GM23338 (cell line): ENCODE measurements at places on chromosomes 7 and 10. TPM values are rescaled to one million over a fixed set of nuclear protein-coding genes. Genes with fewer than 3 reads are reported as not detected.

Gene TDRD1
- total RNA-seq, result 1.5 and 1.7 TPM in 2 replicates

Gene OR13A1
- 0.12 TPM in 1 of 2 replicates, not detected in the other for total RNA-seq

Gene LIPJ
- total RNA-seq, result 0.04 and 0.14 TPM in 2 replicates

Gene SLC13A1
- not detected in 2 replicates for total RNA-seq

Gene PGAM2
- 0.78 and 2.9 TPM in 2 replicates for total RNA-seq

Gene VSIR
- 0.04 and 0.10 TPM in 2 replicates for total RNA-seq

Gene MYL10
- not detected in 2 replicates for total RNA-seq

Gene PIK3CG
- total RNA-seq, result not detected in 2 replicates

Gene ABCF2
- total RNA-seq, result 47.9 and 58.7 TPM in 2 replicates

Gene VIPR2
- total RNA-seq, result 1.3 and 2.1 TPM in 2 replicates

Gene AKR1C2
- total RNA-seq, result 0.35 TPM in 1 of 2 replicates, not detected in the other

DNA sequence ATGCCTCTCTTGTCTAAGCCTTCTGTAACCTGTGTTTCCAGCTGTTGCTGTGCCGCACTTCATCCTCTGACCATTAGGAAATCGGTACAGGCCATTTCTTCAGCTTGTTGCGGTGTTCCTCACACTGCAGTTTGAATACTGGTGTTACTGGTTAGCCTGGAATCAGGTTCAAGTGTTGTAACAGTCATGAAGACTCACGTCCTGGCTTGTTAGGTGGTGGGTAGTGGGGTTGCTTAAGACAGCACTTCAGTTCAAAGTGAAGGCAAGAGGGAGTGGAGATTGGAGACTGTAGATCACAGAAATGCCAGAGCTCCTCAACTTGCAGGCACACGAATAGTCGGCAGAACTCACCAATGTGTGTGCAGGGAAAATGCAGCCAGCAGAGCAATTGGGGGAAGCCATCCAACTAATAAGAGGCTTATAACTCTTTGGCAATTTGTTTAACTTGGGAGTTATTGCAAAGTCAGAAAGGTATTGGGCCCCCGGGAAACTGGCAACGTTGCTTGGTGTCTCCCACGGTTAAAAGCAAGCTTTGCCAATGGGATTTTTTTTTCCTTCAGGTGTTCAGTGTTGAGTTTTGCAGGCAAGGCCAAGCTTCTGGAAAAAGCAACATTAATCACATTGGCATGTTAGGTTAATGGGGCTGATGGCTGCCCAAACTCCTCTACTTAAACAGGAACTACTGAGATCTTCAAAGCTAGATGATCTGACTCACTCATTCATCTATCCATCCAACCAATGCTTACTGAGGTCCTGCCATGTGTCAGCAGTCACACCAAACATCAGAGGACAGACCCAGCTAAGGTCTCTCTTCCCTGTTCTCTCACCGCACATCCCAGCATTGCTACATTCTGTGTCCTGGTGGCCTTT is 380.9 kb downstream of the GATA3 start:
- H3K27me3 ChIP-seq, result no peaks in the 10 kb centered on the region
- H3K36me3 ChIP-seq, result no peaks in the 10 kb centered on the region
- H3K4me3 ChIP-seq, result no peak overlapping the region
- H3K27ac ChIP-seq, result no peak overlapping the region
- H3K4me1 ChIP-seq, result no peaks in the 10 kb centered on the region

GRCh38 chr7:167090-167855 is 25.1 kb upstream of the FAM20C start:
- H3K27me3 ChIP-seq, result no peaks in the 10 kb centered on the region
- no peak for DNase-seq
- H3K36me3 ChIP-seq, result no peaks in the 10 kb centered on the region
- no peak overlapping the region for H3K4me3 ChIP-seq
- no peak overlapping the region for H3K27ac ChIP-seq
- no peaks in the 10 kb centered on the region for H3K4me1 ChIP-seq

DNA sequence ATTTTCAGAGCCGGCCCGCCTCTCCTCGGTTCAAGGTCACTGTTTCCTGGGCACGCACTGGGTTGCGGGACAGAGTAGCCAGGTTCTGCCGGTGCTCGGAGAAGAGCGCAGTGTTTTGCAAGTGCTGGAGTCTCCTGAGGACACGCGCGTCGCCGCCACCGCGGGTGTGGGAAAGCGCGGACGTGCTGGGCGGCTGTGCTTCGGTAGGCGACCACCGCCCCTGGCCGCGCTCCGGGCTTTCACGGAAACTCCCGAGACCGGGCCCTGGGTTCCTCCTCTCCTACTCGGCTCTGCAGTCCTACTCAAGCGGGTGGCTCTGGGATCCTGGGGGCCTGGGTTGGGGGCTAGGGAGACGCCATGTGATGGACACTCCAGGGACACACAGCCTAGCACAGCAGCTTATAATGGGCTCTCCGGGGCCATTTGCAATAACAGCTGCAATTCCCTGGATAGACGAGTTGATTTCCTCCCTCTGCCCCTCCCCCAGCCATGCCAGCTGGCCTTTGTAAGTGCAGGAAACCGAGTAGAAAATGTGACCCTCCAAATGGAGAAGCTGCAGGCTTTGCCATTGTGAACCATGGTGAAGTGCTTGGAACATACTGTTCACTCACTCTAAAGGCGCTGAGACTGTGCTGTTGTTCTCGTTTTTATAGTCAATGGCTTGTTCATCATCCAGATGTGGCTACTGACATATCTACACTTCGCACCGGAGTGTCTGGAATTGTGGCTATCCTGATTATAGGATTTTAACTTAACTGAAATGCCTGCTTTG is 2.1 kb downstream of the FRAT1 start:
- peak overlapping the region; percentile 86 for H3K4me3 ChIP-seq
- H3K4me1 ChIP-seq, result peaks cover 28% of the 10 kb centered on the region
- peak; percentile 79 for DNase-seq
- no peak overlapping the region for H3K27ac ChIP-seq
- peaks cover 28% of the 10 kb centered on the region for H3K27me3 ChIP-seq

DNA sequence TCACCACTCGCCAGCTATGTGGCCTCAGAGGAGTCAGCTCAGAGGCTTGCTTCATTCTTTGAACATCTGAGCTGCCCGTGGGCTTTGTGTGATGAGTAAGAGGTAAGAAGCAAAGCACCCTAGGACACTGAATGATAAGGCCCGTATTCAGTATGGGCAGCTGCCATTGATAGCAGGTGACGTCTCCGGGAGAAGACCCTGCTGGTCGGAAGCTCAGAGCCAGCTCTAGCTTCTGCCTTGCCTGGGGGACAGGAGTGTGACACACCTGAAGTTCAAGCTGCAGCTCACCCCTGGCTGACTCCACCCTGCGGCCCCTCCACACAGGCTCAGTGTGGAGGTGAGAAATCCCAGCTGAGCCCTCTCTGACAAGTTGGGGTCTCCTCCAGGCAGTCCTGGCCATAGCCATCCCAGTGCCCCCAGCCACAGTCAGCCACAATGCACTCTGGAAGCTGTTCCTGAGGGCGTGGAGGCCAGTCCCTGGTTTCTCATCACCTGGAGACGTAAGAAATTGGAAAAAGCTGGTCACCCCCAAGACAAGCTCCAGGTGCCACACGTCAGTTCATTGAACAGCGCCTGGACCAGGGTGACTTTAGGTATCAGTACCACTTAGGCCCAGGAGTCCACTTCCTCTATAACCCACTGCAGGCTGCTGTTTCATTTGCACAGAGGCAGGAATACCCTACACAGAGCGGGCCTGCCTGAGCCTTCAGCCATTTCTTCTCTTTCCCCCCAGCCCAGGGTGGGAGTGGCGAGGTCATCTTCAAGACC is 164.9 kb upstream of the RHEB start:
- peaks cover 7% of the 10 kb centered on the region for H3K4me1 ChIP-seq
- H3K27me3 ChIP-seq, result no peaks in the 10 kb centered on the region
- H3K4me3 ChIP-seq, result no peak overlapping the region
- no peak for DNase-seq
- H3K27ac ChIP-seq, result no peak overlapping the region

GRCh38 chr7:45457591-45457990 is 116.6 kb upstream of the ADCY1 start:
- H3K4me3 ChIP-seq, result no peak overlapping the region
- H3K4me1 ChIP-seq, result no peaks in the 10 kb centered on the region
- H3K27ac ChIP-seq, result no peak overlapping the region

DNA sequence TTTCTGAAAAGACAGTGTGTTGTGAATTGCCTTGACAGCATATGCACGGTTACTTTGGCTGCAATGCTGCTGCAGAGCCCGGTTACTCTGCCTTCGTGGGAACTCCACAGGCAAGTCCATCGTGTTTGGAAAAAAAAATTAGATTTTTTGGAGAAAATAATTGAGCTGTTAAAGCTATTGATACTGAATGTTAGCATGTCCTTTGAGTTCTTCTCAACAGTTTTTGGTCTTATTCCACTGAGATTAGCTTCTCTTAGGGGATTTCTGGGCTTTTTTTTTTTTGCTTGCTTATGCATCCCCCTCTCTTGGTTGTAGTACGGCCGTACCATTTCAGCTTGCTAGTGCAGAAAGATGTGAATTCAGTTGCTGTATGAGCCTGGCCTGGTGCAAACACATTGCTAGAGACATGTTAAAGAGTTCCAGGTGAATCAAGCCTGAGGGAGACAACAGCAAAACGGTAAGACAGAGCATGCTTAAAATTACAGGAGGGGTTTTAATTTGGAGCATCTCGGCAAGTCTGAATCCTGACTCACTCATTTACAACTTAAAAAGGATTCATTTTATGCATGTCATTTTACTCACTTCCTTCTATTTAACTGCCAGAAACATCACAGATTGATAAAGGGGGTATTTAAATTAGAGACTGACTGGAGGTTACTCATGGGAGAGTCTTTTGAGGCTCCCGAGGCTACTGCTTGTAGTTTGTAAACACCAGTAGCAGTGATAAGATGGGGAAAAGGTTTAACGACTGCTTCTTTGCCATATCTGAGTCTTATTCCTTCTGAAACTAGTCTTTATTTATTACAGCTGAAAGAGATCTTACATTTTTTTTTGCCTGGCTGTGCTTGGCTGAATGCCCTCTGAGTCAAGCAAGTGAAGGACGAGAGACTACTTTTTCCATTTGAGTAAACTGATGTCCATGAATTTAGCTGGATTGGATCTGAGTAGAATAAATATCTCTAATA is 113.7 kb downstream of the CDK14 start:
- DNase-seq, result no peak
- H3K4me3 ChIP-seq, result no peak overlapping the region
- H3K27me3 ChIP-seq, result no peaks in the 10 kb centered on the region
- H3K36me3 ChIP-seq, result no peaks in the 10 kb centered on the region; the same call in 1 of the 2 replicates
- peaks cover 38% of the 10 kb centered on the region for H3K4me1 ChIP-seq
- peak overlapping the region; percentile 75; the same call in 1 of the 2 replicates for H3K27ac ChIP-seq

- H3K27me3 ChIP-seq, result no peaks in the 10 kb centered on the region
- DNase-seq, result no peak
- H3K4me1 ChIP-seq, result peaks cover 17% of the 10 kb centered on the region
These were observed 93.7 kb downstream of the COBL start for GRCh38 chr7:51222916-51223315.

GRCh38 chr7:45681596-45682357 is 107.6 kb downstream of the ADCY1 start:
- no peaks in the 10 kb centered on the region; the same call in 1 of the 2 replicates for H3K36me3 ChIP-seq
- H3K27ac ChIP-seq, result no peak overlapping the region
- no peak overlapping the region for H3K4me3 ChIP-seq
- no peaks in the 10 kb centered on the region for H3K4me1 ChIP-seq
- H3K27me3 ChIP-seq, result no peaks in the 10 kb centered on the region

DNA sequence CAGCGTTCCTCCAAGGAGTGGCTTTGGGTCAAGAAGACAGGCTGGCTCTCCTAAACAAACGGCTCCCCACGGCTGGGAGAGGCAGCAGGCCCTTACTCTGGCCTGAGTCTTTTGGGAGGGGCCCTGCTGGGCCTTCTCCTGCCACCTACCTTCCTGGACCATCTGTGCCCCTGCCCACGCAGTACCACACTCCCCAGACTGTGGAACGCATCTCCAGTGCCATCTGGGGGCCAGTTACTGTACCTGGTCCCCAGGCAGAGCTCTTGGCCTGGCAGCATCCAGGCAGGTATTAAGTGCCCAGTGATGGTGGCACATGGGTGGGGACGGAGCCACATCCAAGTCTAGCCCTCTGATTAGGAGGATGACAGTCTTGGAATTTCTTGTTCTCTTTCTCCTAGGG is 14.4 kb downstream of the ALKBH4 start:
- no peaks in the 10 kb centered on the region for H3K4me1 ChIP-seq
- H3K27ac ChIP-seq, result no peak overlapping the region
- no peaks in the 10 kb centered on the region for H3K36me3 ChIP-seq
- DNase-seq, result no peak

DNA sequence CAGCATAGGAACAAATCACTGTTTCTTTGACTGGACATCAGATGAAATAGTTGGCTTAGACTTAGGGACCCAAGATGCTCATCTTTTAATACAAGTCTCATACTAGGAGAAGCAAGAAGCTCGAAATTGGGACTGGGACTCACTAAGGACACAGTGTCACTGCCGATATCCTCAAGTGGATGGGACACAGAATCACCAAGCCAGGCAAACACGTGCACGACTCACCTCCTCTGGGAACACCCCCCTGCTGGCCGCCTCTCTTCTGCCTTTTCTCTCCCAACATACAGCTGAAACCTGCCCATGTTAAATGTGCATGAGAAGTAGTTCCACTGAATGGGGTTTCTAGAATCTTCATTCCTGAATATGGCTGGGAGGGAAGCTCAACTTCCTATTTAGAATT is 106.6 kb upstream of the FAM204A start:
- peaks cover 7% of the 10 kb centered on the region; the same call in 1 of the 2 replicates for H3K36me3 ChIP-seq
- DNase-seq, result no peak
- no peaks in the 10 kb centered on the region for H3K27me3 ChIP-seq
- H3K4me1 ChIP-seq, result no peaks in the 10 kb centered on the region

- no peak overlapping the region for H3K27ac ChIP-seq
- no peaks in the 10 kb centered on the region for H3K36me3 ChIP-seq
- H3K4me1 ChIP-seq, result no peaks in the 10 kb centered on the region
- no peaks in the 10 kb centered on the region for H3K27me3 ChIP-seq
These were observed 107.5 kb downstream of the CCDC71L start for GRCh38 chr7:106553446-106553836.

DNA sequence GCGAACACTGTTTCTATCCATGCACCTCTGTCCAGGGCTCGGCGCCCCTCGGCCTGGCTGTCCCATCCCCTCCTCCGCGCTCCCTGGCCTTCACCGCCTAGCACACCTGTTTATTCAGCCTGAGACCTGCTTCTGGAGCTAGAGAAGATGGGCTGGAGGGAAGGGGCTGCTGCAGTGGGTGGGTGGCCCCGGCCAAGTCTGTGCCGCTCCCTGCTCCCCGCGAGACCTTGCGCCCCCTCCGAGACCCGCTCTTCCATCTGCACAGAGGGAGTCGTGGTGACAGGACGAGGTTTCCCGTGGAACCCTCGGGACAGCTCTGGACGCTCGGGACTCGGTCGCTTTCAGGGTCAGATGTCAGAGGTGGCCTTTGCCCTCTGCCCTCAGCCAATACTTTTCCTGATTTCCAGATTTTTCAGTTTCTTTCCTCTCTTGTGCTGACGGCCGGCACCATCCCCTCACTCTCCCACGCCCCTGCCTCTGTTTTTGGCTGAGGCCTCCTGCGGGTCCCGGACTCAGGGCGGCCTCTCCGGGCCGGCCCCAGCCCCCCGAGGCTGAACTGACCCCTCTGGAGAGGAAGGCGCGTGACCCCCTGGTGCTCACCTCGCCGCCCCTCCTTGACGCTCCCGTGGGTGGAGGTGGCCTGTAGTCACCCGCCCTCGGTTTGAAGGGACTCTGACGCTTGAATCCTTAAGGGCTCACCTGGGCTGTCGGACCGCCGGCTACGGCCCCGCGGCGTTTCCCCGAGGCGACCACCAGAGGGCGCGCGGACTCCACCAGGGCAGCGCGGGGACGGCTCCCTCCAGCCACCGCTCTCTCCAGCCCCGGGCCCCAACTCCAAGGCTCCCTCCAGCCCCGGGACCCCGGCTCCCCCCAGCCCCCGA is 15.6 kb downstream of the SHH start:
- H3K4me1 ChIP-seq, result no peaks in the 10 kb centered on the region
- H3K36me3 ChIP-seq, result no peaks in the 10 kb centered on the region
- DNase-seq, result peak; percentile 68
- H3K27ac ChIP-seq, result no peak overlapping the region
- peak overlapping the region; percentile 42; the same call in 1 of the 2 replicates for H3K4me3 ChIP-seq

GRCh38 chr10:124647421-124648130 is 96.6 kb downstream of the FAM53B start:
- no peak for DNase-seq
- no peaks in the 10 kb centered on the region for H3K36me3 ChIP-seq
- no peaks in the 10 kb centered on the region for H3K27me3 ChIP-seq
- H3K4me3 ChIP-seq, result no peak overlapping the region
